ENCODE measurements at places on chromosomes 5 and 9.

GRCh38 chr5:3605298-3606010 lies 9.8 kb downstream of the IRX1 start:
- no peak for DNase-seq

DNA sequence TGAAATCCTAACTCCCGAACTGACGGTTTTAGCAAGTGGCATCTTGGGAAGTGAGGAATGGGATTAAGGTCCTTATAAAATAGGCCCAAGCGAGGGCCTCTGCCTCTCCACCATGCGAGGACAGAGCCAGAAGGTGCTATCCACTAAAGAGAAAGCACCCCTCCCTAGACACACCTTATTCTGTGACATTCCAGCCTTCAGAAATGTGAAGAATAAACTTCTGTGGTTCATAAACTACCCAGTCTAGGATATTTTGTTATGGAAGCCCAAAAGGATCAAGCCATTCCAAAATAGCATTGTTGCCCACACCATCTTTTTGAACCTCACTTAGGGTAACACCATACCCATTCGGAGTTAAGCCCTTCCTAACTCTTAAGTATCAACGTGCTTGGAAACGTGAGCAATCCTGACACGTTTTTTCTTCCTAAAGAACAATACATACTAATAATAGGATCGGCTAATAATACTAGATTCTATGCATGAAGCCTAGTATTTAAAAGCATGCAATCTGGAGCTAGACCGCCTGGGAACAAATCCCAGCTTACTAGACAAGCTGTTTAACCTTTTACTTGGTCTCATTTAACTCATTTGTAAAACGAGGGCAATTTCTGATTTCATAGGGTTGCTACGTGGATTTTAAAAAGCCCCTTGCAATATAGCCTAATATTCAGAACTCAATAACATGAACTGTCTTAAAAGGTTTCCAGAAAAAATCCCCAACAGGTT lies 1.1 kb upstream of the SMC2 start:
- peak; percentile 42 for DNase-seq

- DNase-seq, result peak; percentile 88
Observed at GRCh38 chr9:126719618-126720031, 85.2 kb upstream of the ZBTB43 start.

DNA sequence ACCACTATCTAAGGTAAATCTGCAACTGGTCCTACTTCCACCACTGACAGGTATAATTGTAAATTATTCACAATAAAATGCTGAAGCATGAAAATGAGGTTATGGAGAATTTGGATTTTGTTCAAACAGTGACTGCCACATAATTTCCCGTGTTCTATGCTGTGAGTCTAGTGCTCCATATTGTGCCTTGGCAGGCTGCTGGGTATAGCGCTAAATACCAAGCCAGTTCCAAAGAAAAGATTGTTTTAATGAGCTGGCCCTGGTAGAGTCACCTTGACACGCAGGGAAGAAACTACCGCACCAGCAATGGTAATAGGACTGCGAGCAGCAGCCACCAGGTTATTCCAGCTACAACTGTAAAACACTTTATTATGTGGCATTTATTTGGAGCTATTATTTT lies 30.4 kb downstream of the PSMB7 start:
- DNase-seq, result no peak

DNA sequence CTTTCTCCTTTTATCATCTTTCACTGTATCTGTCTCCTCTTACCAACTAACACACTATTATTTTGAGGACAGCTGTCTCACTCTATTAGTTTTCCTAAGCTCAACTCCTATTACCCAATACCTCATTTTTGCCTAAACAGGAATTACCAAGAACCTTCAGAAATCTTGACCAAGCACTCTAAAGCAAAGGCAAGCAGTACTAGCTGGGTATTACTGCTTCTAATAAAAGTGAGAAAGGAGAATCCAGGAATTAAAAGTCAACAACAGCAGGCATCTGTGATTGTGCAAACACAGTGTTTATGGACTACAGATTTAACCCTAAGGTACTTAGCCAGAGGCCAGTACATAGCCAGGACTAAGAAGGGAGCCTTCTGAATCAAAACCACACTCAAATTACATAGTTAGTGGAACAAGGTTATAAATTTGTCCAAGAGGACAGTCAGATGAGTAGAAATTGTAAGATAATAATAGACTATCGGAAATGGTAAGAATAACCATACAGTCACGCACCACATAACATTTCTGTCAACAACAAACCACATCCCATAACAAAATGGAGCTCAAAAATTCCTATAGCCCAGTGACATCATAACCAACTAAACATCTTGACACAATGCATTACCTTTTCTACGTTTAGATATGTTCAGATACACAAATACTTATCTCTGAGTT lies 8.3 kb downstream of the RFX3 start:
- DNase-seq, result no peak

DNA sequence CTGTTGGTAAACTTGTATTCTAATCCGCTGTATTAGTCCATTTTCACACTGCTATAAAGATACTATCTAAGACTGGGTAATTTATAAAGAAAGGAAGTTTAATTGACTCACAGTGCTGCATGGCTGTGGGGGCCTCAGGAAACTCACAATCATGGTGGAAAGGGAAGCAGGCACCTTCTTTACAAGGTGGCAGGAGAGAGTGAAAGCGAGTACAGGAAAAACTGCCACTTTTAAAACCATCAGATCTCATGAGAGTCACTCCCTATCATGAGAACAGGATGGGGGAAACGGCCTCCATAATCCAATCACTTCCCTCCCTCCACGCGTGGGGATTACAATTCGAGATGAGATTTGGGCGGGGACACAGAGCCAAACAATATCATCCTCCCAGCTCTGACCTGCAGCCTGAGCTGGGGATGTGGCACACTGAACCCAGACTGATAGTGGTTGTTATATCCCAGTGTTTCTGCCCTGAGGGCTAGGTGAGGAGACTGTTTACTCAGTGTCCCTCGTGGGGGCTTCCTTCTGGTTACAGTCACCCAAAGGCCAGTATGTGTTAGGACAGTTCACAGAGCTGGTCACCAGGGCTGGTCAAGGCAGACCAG lies 488.3 kb downstream of the KDM4C start:
- no peak for DNase-seq

- DNase-seq, result no peak
Observed at GRCh38 chr5:124283031-124283430, 463.4 kb downstream of the ZNF608 start.

GRCh38 chr5:92371171-92371888 lies 988.2 kb upstream of the ARRDC3 start:
- no peak for DNase-seq

DNA sequence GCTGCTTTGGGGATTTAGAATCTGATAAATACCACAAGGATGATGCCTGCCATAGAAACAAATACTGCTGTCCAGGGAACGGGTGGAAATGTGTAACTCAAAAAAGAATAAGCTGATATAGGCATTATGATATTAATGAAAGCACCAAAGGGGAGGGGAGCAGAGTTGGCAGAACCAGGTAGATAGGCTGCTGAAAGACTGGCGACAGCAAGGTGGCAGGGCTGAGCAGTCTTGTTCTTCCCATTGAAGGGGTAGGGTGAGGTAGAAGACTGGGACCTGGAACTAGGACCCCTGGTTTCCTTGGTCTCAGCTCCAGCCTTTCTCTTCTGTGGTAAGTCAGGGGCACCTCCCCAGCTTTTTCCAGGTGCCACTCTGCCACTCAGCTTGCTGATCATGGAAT lies 31.4 kb upstream of the TMOD1 start:
- peak; percentile 27 for DNase-seq

DNA sequence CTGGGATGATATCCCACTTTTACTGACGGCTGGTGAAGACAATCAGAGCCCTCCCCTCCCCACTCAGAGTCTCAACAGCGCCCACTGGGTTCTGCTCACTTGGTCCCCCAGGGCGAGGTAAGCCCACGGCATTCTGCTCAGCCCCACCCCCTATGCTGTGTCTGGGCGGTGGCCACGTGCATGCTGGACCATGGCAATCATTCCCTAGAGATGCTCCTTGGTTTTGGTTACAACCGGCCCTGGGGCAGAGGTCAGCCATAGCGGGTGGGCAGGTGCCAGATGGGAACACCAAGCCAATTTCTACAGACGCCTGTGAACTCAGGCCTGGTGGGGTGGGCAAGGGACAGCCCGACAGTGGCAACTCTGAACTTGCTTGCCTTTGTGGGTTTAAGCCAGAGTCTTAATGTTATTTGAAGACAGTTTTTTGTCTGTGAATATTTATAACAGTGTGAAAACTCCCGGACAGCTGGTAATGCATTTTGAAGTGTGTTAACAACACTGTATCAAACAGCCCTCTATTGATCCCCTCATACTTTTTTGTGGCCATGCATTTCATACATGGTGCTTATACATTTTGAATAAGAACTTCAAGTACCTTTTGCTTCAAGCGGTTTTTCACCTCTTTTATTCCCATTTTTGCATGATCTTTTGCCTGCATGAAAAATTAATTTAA lies 94.2 kb downstream of the CRB2 start:
- no peak for DNase-seq

DNA sequence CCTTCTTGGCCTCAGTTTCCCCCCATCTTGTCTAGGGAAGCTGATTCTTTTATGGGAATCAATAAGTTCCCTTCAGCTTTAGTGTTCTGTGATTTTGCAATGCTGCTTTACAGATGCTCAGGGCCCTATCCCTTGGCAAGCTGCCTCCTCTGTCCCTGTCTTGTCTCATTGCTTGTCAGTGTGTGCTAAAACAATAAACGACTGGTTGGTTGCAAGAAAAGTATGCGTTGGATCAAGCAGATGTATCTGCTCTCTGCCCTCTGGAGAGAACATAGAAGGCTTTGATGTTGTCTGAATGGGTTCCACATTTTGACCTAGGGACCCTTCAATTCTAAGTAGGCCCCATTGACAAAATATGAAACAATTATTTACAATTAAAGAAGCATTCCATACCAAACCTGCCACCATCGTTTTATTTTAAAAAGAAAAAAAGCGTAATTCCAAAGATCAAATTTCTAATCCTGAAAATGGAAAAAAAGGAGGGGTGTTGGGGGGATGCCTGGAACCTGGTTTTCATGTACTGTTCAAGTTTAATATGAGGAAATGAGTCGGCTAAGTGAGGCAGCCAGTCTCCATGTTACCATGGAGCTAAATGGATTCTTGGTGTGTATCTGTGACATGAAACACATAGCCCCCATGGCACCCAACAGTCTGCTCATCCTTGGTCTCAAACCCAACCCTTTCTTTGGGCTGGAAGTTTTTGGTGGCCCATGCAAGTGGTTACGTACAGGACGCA lies 31.2 kb upstream of the TARS1 start:
- DNase-seq, result no peak

- no peak for DNase-seq
Observed at GRCh38 chr5:111236995-111237394, 12.8 kb downstream of the CAMK4 start.

GRCh38 chr5:43041669-43042175 lies 1.6 kb upstream of the ANXA2R start:
- DNase-seq, result peak; percentile 84

GRCh38 chr5:94471521-94471920 lies 146.9 kb downstream of the KIAA0825 start:
- DNase-seq, result no peak

GRCh38 chr5:67030289-67031056 lies 166.1 kb downstream of the CD180 start:
- DNase-seq, result peak; percentile 28

DNA sequence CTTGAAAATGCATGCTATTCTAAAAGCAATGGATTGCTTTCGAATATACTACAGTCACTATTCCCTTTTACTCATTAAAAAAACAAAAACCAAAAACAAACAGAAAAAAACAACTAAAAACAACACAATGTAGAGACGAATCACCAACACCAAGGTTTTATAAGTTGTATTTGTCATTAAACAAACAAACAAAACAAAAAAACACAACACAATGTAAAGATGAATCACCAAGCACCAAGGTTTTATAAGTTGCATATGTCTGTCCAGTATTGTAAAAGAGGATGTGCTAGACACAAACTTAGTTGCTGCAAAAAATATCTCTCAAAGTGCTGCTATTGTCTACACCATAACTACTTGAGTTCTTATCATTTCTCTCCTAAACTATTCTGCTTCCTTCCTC lies 1269.2 kb downstream of the EFNA5 start:
- DNase-seq, result no peak

- peak; percentile 38 for DNase-seq
Observed at GRCh38 chr5:150500328-150500841, 7.5 kb upstream of the NDST1 start.

- no peak for DNase-seq
Observed at GRCh38 chr9:90927496-90927895, 125.9 kb downstream of the SYK start.

GRCh38 chr5:155728857-155729683 lies 597.9 kb upstream of the SGCD start:
- no peak for DNase-seq

GRCh38 chr9:111955048-111955447 lies 58.4 kb downstream of the UGCG start:
- DNase-seq, result no peak

GRCh38 chr9:107316795-107317661 lies 33.9 kb downstream of the RAD23B start:
- DNase-seq, result no peak

- peak; percentile 74 for DNase-seq
Observed at GRCh38 chr9:2023532-2023931, 8.4 kb downstream of the SMARCA2 start.

DNA sequence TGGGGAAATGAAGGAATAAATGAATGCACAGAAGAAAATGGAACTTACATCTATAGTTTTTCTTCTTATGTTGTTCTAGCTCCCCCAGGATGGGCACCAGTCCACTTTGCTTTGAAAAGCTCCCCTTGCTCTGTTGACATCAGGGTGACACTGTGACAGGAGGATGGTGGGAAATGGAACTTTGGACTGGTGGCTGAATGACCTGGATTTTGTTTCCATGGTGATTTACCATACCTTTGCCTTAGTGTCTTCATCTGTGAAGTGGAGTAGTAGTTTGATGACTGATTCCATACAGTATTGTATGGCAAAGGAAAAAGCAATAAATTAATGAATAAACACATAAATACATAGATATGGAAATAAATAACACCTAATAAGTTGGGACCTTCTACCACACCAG lies 294.7 kb downstream of the KIF4B start:
- no peak for DNase-seq

DNA sequence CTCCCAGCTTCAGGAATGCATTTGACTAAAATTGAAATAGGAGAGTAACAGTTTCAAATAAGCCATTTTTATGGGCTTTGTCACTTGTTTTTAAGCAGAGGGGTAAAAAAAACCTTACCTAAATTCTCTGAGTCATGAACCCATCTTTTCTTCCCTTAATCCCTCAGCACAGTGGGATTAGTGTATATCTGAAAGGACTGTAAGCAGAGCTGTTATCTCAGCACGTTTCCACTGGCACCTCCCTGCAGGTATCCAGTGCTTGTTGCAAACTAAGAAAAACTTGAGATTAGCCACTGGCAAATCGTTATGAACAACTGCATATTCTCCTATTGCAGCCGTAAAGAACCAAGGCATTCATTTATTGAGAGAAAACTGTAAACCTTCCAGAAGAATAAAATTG lies 872.7 kb downstream of the EFNA5 start:
- no peak for DNase-seq

- DNase-seq, result no peak
Observed at GRCh38 chr5:136198453-136198852, 5.5 kb upstream of the SMIM32 start.

- peak; percentile 7 for DNase-seq
Observed at GRCh38 chr5:83340511-83340918, 131.0 kb upstream of the VCAN start.

Measured in hematopoietic multipotent progenitor cell treated with erythropoietin and hydrocortisone succinate and interleukin-3 and kit ligand, for 6 days (in vitro differentiated cells).